ENCODE measurements at places on chromosomes 2 and 18.

DNA sequence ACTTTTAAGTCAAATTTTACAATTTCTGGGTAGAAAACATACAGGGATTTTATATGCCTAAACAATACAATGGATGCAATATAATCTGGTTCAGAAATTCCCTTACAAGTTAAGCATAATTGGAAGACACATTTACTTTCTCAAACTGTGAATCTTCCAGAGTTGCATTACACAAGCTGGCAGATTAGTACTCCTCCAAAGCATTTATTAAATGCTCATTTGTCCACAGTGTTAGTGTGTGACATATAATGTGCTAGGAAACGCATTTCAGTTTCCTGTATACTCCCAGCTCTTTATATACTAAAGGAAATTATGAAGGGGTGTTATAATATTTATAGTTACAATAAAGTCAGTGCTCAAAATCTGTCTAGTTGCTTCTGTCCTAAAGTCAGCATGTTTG, 239.0 kb upstream of the FIGN start:
- no peak for DNase-seq

DNA sequence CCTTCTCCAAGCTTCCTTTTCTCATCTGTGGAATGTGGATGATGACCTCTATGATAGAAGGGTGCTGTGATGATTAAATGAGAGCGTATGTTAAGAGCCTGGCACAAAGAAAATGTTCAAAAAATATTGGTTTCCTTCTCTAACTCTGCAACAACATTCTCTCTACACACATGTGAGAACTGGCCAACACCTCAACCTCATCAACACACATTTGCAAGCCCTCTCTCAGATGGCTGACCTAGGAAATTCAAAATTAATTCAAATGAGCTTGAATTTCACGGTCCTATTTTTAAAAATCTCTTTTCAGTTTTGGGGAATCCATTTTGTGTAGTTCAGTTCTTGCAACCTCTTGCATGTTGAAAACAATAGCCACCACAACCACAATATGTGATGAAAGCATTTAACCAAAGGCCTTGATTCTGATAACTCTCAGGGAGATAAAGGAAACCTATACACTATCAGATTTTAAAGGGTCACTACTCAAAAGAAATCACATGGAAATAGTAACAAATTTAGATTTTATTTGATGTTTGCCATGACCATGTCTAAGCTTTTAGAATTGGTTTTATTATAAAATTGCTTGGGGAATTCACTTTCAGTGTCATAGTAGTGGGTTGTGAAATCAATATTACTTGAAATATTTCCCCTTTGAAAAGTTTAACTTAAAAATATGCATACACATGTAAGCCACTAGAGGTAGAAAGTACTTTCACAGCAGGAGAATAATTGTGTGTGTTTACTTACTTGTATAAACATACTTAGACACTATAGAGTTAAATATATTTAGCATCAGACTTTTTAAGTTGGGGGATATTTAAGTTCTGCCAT, 16.6 kb upstream of the NABP1 start:
- DNase-seq = no peak

- DNase-seq = no peak
Observed at GRCh38 chr2:207142461-207142860, 23.3 kb downstream of the KLF7 start.

- DNase-seq = no peak
Observed at GRCh38 chr18:58538604-58539386, 90.1 kb downstream of the ALPK2 start.

- DNase-seq = peak; percentile 70
Observed at GRCh38 chr2:20351555-20352229, 1.0 kb upstream of the PUM2 start.

- no peak for DNase-seq
Observed at GRCh38 chr2:52881606-52882005, 886.0 kb upstream of the CHAC2 start.

DNA sequence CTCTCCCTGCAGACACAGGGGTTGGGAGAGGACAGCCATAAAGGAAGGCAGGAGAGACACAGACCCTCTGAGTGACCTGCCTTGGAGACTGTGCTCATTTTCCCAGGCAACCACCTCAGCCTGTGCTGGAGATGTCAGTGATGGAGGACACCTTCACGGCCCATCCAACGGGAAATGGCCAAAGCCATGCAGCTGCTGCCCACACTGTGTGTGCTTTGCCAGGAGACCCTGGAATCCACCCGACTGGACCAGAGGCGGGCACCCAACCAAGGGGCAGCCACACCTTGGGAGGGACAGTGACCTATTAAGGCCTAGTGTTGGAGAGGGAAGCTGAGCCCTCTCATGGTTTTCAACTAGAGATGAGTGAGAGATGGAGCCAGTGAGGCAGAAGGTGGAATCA, 192.5 kb downstream of the SMAD2 start:
- DNase-seq = no peak

- no peak for DNase-seq
Observed at GRCh38 chr18:35941299-35941698, 31.2 kb upstream of the RMP24 start.

DNA sequence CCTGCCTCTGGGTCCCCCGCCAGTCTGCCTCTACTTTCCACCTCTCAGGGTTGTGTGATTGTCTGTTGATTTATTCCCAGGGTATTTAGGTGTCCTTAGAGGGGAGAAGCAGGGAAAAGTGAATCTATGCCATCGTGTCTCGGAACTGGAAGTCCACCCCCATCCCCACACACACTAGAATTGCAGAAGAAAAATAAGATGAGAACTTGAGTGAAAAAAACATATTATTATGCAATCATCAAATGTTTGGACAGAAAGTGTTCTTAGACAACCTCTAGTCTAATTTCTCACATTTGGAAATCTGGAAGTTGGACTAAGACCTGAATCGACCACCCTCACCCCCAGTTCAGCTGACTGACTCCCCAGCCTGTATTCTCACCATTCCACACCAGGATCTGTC, 14.1 kb upstream of the CASP8 start:
- no peak for DNase-seq

DNA sequence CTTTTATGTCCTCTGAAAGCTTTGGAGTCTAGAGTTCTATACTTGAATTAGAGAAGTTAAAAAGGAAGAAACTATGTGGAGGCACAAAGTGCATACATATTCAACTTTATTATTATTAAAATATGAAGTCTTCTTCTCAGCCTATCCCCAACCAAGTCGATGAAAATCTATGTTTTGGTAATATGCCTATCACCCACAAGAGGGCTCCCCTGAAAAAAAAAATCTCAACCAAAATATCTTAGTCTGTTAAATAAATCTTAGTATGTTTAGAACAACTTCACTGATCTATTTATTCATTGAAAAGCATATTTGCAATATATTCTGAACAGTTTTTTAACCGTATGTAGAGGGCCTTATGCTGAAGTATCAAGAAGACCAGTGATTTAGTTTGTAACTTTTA, 804.5 kb downstream of the TDRD15 start:
- DNase-seq = no peak

DNA sequence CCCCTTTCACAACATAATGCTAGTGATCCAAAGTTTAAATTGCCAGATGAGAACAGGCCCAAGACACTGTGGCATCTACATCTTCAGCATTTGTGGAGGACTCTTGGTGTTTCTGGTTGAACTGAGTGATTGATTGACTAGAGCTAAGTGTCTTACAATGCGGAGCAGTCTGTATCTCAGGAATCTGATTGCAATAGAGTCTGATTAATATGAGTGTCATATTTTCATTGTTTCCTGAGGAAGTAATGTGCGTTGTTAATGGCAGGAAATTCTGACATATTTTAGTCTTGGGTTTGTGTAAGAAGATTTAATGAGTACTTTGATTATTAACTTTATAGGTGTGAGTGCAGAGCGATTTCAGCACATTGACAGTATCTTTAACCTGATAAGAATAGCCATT, 82.0 kb upstream of the PROKR1 start:
- no peak for DNase-seq

- DNase-seq = peak; percentile 38
Observed at GRCh38 chr2:147782141-147782930, 62.5 kb upstream of the ACVR2A start.

- DNase-seq = no peak
Observed at GRCh38 chr2:60109744-60110143, 443.7 kb downstream of the BCL11A start.
